Renal cortical epithelial cell (primary cell): ENCODE measurements at places on chromosomes 2 and 18. TPM values are rescaled to one million over a fixed set of nuclear protein-coding genes. Genes with fewer than 3 reads are reported as not detected.

DNA sequence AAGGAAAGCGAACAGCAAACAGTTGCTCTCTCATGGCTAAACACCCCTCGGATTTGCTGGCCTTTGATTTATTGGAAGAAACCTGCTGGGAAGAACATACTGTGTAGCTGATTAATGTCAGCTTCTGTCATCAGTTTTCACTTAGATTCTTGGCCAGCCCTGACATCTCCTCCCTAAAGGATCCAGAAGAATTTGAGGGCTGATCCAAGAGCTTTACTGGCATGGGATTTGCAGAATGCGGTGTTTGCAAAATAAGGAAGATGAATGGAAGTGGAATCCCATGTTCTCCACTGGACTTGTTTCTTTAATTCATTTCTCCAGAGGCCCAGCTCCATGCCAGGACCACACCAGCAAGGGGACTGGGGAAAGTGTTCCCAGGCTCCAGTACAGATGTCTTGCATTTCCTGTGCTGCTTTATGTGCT is 80.5 kb downstream of the RDH14 start:
- no peak for DNase-seq

XIRP2 gene
- total RNA-seq = not detected in 2 replicates

GRCh38 chr18:6118080-6118479 is 222.8 kb upstream of the TMEM200C start:
- no peak for DNase-seq

DNA sequence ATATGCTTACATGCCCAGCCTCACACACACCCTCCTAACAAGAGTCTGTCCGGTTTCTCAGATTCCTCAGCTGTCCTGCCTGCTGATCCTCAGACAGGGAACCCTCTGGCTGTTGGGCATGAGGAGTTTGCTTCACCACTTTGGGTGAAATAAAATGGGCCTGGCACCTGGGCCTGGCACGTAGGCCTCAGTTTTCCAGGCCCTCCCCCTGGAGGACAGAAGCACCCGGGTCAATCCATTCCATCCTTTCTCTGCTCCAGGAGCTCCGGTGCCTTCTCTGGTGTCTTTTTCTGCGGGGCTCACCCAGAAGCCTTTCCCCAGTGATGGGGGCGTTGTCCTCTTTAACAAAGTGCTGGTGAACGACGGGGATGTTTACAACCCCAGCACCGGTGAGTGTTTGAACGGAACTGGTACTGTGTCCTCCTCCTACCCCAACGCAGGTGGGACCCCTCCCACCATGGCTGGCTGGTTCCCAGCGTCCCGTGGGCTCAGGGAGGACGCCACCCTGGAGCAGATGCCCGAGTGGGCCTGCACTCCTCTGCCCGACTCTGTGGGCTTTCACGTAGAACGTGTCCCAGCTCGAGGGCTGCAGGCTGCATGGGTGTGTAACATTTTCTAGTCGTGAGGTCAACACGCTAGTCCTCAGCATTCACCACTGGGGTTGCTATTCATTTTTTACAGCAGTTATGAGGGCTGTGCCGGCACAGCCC is 62.8 kb downstream of the EMILIN2 start:
- DNase-seq = no peak

DNA sequence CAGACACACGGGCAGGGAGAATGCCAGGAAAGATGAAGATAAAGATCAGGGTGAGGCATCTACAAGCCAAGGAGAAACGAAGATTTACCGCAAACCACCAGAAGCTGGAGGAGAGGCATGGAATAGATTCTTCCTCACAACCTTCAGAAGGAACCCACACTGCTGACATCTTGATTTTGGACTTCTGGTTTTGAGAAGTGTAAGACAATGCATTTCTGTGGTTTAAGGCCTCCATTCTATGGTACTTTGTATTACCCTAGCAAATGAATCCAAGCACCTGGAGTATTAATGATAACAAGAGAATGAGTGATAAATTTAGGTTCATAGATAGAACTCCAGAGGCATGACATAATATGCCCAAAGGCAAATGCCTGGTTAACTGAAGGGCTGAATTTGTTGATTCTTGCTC is 11.8 kb upstream of the FN1 start:
- DNase-seq = no peak

GRCh38 chr2:133438026-133438425 is 130.2 kb downstream of the NCKAP5 start:
- DNase-seq = no peak

GRCh38 chr2:278927-279320 is 9.0 kb downstream of the ALKAL2 start:
- no peak for DNase-seq

- DNase-seq = no peak
Measured at GRCh38 chr2:186728631-186729030, 34.8 kb downstream of the FAM171B start.

SERPINB2 gene
- 0.17 TPM in 1 of 2 replicates, not detected in the other for total RNA-seq

DNA sequence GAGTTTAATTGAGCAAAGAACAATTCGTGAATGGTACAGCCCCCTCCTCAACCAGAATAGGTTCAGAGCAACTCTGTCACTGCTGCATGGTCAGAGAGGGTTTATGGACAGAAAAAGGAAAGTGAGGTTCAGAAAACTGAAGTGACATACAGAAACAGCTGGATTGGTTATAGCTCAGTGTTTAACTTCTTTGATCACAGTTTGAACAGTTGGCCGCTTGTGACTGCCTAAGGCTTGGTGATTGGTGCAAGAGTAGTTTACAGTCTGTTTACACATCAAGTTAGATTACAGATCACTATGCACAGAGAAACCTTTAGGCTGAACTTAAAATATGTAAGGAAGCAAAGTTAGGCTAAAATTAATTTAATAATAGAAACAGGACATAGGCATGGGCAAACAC is 459.2 kb downstream of the KCNJ3 start:
- no peak for DNase-seq

- DNase-seq = no peak
Measured at GRCh38 chr2:143545059-143545948, 416.1 kb downstream of the ARHGAP15 start.

DNA sequence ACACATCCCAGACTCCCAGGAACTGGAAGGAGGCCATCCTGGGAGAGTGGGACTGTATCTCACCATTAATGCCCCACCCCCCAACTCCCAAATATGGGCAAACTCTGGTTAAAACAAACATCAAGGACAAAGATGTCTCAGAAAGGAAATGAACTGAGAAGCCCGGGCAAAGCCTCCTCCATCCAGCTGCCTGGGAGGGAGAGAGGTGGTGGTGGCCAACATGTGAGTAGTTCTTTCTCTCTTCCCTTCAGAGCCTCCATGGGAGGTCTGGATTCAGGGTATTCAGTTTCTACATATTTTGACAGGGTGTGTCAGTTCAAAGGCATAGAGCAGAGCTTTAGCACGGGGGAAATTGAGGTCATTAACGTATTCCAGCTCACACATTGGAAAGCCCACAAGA is 57.5 kb downstream of the CXCR4 start:
- peak; percentile 66 for DNase-seq

DNA sequence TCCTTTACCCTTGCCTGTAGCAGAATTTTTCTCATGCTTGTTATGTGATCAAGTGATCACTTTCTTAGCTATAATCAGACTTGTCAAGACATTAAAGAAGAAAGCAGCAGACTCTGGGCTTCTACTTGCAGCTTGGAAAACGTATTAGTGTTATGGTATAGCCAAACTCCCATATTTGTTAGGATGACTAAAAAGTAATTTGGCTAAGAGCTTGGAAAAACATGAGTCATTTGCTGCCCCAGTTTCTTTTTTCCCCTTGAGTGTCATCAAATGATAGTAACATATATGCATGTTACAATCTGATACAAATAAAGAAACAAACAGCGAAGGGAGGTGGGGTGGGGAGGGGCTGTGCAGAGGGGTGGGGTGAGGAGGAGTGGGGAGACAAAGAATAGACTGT is 155.5 kb downstream of the IKZF2 start:
- DNase-seq = no peak
